ENCODE measurements at places on chromosomes 16 and 17. TPM values are rescaled to one million over a fixed set of nuclear protein-coding genes. Genes with fewer than 3 reads are reported as not detected.

- H3K27me3 ChIP-seq: no peaks in the 10 kb centered on the region
- no peaks in the 10 kb centered on the region for H3K36me3 ChIP-seq
- H3K27ac ChIP-seq: no peak overlapping the region
- peaks cover 26% of the 10 kb centered on the region for H3K4me1 ChIP-seq
These were observed 36.3 kb downstream of the MYO18A start for GRCh38 chr17:29143894-29144293.

GRCh38 chr17:10812674-10813073 is 8.8 kb upstream of the TMEM238L start:
- no peak overlapping the region for H3K4me3 ChIP-seq
- H3K36me3 ChIP-seq: no peaks in the 10 kb centered on the region
- H3K4me1 ChIP-seq: no peaks in the 10 kb centered on the region
- no peak overlapping the region for H3K27ac ChIP-seq

GRCh38 chr17:68612209-68612922 is 11.2 kb upstream of the FAM20A start:
- no peaks in the 10 kb centered on the region for H3K36me3 ChIP-seq
- H3K27ac ChIP-seq: no peak overlapping the region
- DNase-seq: no peak
- no peaks in the 10 kb centered on the region for H3K27me3 ChIP-seq

Gene ALOX12
- not detected for total RNA-seq

Gene MYH8
- not detected for total RNA-seq

Data from astrocyte (in vitro differentiated cells and primary cell).